ENCODE measurements at places on chromosomes 11 and 22.

DNA sequence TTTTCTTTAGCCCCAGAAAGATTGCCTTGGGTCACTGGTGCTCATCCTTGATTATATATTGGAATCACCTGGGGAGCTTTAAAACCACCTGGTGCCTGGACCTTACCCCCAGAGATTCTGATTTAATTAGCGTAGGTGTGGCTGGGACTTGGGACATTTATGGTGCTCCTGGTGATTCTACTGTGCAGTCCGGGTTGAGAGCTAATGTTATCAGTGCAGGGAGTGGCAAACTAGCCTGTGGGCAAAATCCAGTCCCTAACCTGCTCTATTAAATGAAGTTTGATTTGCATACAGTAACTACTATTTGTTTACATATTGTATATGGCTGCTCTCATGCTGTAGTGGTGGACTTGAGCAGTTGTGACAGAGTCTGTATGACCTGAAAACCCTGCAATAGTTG, 134.0 kb upstream of the SORL1-AS1 start:
- no peak for DNase-seq

- DNase-seq: no peak
Measured at GRCh38 chr11:102633385-102634026, 8.4 kb upstream of the MMP20 start.

GRCh38 chr11:64245401-64245796, 1.3 kb downstream of the PPP1R14B start:
- DNase-seq: peak; percentile 53

- no peak for DNase-seq
Measured at GRCh38 chr11:120842195-120842594, 181.7 kb upstream of the TBCEL start.

DNA sequence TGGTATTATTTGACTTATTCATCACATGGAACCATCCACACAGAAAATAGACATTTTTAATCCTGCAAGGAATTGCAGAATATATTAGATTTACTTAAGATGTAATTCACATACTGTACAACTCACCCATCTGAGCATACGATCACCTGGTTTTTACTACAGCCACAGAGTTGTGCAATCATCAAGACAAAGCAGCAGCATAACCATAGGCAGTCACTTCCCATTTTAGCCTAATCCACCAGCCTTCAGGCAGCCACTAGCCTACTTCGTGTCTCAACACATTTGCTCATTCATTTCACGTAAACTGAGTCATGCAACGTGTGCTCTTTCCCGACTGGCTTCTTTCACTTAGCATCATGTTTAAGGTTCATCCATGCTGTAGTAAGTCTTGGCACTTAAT, 23.0 kb downstream of the PIWIL3 start:
- DNase-seq: no peak

- DNase-seq: no peak
Measured at GRCh38 chr22:49629261-49629570, 198.5 kb downstream of the BRD1 start.

All from T-cell (primary cell).